ENCODE measurements at places on chromosomes 3 and 15. TPM values are rescaled to one million over a fixed set of nuclear protein-coding genes. Genes with fewer than 3 reads are reported as not detected.

The STAB1 gene
- not detected for total RNA-seq

- H3K4me1 ChIP-seq = peaks cover 4% of the 10 kb centered on the region
- no peak overlapping the region for H3K4me3 ChIP-seq
- DNase-seq = no peak
- H3K36me3 ChIP-seq = no peaks in the 10 kb centered on the region
Measured at GRCh38 chr3:160012108-160012507, 23.5 kb downstream of the IL12A start.

- H3K36me3 ChIP-seq = peaks cover 13% of the 10 kb centered on the region
- H3K27me3 ChIP-seq = no peaks in the 10 kb centered on the region
- H3K27ac ChIP-seq = peak overlapping the region; percentile 94
- no peak for DNase-seq
Measured at GRCh38 chr3:58386626-58387365, 46.8 kb downstream of the PDHB start.

DNA sequence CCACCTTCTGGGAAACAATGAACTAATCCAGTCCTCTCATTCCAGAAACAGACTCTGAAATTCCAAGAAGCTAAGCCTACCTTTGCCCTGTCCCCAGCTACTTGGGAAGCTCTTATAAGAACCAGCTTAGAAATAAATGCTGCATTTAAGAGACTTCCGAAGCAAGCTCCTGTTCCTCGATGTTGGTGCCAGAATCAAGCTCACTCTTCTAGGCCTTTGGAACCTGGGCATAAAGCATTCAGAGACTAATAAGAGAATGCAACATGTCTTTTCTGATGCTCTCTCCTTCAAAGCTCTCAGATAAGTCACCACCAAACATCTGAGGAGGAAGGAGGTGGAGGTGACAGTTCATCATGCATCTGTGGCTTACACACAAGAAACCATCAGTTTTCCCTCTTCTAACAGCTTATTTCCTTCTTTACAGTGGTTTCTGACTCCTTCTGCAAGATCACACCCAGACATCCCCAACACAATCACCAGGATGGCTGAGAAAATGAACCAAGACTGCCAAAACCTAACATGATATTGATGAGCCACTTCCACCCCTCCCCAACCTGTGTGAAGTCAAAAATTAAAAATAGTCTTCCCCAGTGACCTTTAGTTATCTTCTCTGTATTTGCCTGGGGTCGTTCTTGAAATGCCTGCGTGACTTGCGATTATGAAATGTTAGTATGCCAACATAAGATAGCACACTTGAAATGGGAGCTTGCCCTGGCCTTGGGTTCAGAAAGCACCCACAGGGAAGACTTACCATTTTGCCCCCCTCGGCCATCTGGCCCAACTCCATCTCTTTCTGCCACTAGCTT, 11.5 kb downstream of the ARHGEF3 start:
- H3K4me1 ChIP-seq = no peaks in the 10 kb centered on the region
- H3K36me3 ChIP-seq = no peaks in the 10 kb centered on the region
- peaks cover 27% of the 10 kb centered on the region for H3K27me3 ChIP-seq
- no peak overlapping the region for H3K27ac ChIP-seq
- no peak for DNase-seq
- H3K4me3 ChIP-seq = no peak overlapping the region

The GOLGA6L7 gene
- not detected for total RNA-seq

GRCh38 chr15:45701108-45701507, 66.3 kb downstream of the SQOR start:
- peaks cover 10% of the 10 kb centered on the region for H3K4me1 ChIP-seq
- no peak overlapping the region for H3K27ac ChIP-seq
- H3K27me3 ChIP-seq = peaks cover 4% of the 10 kb centered on the region
- no peak overlapping the region for H3K4me3 ChIP-seq
- DNase-seq = no peak

- H3K27me3 ChIP-seq = peaks cover 24% of the 10 kb centered on the region
- no peak for DNase-seq
- H3K27ac ChIP-seq = no peak overlapping the region
- H3K36me3 ChIP-seq = no peaks in the 10 kb centered on the region
- no peaks in the 10 kb centered on the region for H3K4me1 ChIP-seq
Measured at GRCh38 chr3:40181182-40181581, 128.3 kb upstream of the EIF1B start.

The RBP2 gene
- not detected for total RNA-seq

DNA sequence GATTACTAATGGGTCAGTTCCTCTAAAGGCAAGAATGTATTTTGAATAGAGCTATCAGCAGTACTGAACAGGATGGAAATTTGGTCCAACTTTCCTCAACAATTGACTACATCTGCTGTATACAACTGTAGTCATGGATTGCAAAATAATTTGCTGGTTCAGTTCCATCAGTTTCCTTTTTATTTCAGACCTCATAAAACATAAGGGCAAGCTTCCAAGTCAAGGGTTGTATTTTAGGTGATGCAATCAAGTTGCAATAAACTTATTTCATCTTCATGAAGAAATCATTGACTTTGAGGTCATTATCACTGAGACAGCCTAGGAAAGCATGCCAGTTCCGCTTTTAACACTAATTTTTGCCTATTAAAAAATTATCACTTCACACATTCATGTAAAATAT, 90.4 kb upstream of the TSEN2 start:
- no peak overlapping the region for H3K27ac ChIP-seq
- no peak overlapping the region for H3K4me3 ChIP-seq
- no peaks in the 10 kb centered on the region for H3K4me1 ChIP-seq
- H3K36me3 ChIP-seq = no peaks in the 10 kb centered on the region
- H3K27me3 ChIP-seq = peaks cover 35% of the 10 kb centered on the region

DNA sequence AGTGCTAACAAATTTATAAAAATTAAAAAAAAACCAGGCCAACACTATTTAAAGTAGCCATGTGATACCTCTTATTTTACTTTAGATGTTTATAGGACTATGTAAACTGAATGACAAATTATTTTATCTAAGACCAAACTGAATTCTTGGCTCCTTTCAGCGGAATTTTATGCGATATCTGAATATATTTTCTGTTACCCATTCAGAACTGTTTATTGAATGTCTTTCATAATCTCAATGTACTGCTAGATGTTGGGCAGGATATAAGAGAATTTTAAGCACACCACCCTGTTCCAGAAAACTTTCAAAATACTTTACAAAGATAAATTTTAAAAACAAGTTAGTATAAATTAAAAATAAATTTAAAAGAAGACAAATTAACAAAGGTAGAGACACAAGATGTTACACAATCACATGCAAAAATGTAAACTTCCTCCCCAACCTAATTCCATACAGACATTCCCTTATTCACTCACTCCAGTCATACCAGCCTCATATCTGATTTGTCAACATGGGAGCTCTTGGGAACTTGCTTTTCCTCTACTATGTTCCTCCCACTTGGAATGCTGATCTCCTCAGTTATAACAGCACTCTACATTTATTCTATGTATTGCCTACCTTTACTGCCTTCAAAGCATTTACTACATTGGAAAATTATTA, 154.6 kb upstream of the MBNL1 start:
- H3K36me3 ChIP-seq = no peaks in the 10 kb centered on the region
- DNase-seq = no peak
- H3K4me1 ChIP-seq = peaks cover 3% of the 10 kb centered on the region
- H3K27ac ChIP-seq = no peak overlapping the region

DNA sequence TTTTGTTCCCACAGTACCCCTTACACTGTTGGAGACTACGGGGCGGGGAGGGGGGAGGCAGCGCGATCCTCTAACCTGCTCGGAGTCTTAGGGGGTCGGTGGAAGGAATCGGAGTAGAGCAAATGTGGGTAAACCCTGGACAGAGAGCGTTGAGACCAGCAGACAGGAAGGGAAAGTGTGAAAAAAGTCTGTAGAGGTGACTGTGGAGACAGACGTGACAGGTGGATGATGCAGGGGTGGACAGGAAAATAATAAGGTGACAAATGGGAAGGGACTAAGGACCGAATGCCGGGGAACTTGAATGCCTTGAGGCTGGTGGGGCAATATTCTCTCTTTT, 424 bp downstream of the EAF2 start:
- H3K4me1 ChIP-seq = peaks cover 21% of the 10 kb centered on the region
- H3K4me3 ChIP-seq = peak overlapping the region; percentile 89

DNA sequence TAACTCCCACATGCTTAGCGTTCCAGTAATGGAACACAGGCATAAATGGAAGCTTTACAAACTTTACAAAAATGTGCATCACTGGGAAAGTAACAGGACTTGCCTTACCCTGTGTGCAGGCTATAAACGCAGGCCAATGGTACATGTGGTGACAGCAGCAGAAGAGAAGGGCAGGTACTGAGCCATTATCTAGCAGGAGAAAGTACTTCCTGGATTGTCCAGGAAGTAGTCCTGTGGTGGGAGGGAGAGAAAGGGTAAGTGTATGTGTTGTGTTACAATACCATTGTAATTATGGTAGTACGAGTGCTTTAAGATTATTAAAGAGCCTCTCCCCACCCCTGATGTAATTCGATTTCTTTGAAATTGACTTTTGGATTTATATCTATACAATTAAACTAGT, 5.3 kb downstream of the ATP1B3 start:
- H3K4me3 ChIP-seq = no peak overlapping the region
- no peak for DNase-seq
- peaks cover 33% of the 10 kb centered on the region for H3K4me1 ChIP-seq
- no peaks in the 10 kb centered on the region for H3K27me3 ChIP-seq

The CD96 gene
- total RNA-seq = not detected

The TRPC1 gene
- 16.6 TPM for total RNA-seq

- H3K27ac ChIP-seq = no peak overlapping the region
- no peak overlapping the region for H3K4me3 ChIP-seq
- peaks cover 15% of the 10 kb centered on the region for H3K4me1 ChIP-seq
- peaks cover 52% of the 10 kb centered on the region for H3K36me3 ChIP-seq
- DNase-seq = no peak
Measured at GRCh38 chr3:37050282-37050681, 57.0 kb downstream of the MLH1 start.

DNA sequence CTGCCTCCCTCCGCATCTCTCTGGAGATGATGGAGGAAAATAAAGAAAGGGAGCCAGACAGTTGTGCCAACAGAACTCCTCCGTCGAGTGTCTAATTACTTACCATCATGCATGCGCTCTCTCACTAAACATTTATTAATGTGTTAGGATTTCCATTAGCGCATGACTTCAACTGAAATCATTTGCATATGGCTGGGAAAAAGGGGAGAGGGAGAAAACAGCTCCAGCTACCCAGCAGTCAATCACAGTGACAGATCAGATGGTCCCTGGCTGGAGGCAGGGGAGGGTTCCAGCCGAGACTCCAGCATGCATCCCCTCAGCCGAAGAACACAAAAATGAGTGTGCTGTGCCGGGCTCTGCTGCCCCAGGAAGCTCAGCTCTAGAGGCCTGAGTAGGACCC, 6.8 kb upstream of the RHO start:
- no peak for DNase-seq
- H3K4me1 ChIP-seq = peaks cover 12% of the 10 kb centered on the region
- H3K36me3 ChIP-seq = peaks cover 7% of the 10 kb centered on the region
- no peaks in the 10 kb centered on the region for H3K27me3 ChIP-seq
- no peak overlapping the region for H3K27ac ChIP-seq

DNA sequence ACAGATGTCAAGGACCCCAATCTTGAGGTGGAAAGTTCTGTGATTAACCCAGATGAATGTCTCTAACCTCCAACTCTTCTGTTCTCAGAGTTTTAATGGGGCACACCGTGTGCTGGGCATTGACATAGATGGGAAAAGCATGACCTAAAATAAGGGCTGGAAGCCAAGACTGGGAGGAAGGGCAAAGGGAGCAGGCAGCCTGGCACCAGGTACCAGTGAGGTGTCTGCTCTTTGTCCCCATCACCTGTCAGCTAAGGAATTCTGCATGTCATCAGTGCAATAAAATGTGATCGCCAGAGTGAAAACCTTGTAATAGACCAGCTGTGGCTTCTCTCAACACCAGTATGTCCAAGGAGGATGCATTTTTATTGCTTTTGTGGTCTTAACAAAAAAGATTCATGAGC, 143.5 kb upstream of the TPM1 start:
- no peak overlapping the region for H3K27ac ChIP-seq
- DNase-seq = no peak
- H3K4me3 ChIP-seq = no peak overlapping the region
- peaks cover 55% of the 10 kb centered on the region for H3K4me1 ChIP-seq
- H3K36me3 ChIP-seq = no peaks in the 10 kb centered on the region

- H3K27ac ChIP-seq = no peak overlapping the region
- H3K36me3 ChIP-seq = no peaks in the 10 kb centered on the region
- DNase-seq = no peak
- H3K4me1 ChIP-seq = no peaks in the 10 kb centered on the region
- H3K4me3 ChIP-seq = no peak overlapping the region
- H3K27me3 ChIP-seq = no peaks in the 10 kb centered on the region
Measured at GRCh38 chr3:127157171-127157828, 35.6 kb upstream of the PRR23E start.

DNA sequence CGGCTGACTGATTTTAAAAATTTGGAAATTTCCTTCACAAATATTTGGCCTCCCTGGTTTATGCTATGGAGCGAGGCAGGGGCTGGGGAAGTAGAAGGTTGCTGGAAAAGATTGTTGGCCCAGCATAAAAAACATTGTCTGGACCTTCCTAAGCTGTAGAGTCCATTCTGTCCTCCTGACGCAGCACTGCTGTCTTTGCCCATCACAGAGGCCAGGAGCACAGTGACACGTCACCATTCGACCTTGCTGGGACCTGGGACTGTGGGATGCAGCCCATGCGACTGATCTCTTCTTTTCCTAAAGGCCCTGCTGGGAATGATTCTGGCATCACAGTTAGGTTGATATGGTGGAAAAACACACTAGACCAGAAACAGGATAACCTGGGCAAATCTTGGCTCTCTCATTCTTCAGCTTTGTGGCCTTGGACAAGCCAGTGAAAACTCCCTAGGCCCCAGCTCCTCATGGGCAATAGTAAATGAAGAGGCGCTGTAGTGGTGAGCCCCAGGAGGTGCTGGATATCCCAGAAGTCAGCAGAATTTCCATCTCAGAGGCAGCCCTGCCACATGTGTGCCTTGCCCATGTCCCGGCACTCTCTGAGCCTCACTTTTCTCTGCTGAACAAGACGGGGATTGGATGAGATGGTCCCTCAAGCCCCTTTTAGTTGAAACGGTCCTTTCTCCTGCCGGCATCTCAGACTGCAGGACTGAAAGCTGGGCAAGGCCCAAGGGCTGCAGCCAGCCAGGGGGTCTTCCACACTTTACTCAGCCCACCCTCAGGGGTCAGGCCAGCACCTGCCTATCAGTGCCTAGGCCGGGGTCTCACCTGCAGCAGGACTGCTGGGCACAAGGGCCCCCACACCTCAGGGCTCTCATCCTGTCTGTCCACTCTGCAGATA, 69.6 kb downstream of the SENP2 start:
- DNase-seq = peak; percentile 77
- peaks cover 33% of the 10 kb centered on the region for H3K36me3 ChIP-seq
- H3K4me3 ChIP-seq = no peak overlapping the region
- H3K27ac ChIP-seq = peak overlapping the region; percentile 96
- no peaks in the 10 kb centered on the region for H3K27me3 ChIP-seq
- peaks cover 54% of the 10 kb centered on the region for H3K4me1 ChIP-seq

The CCR1 gene
- total RNA-seq = not detected

- no peak overlapping the region for H3K4me3 ChIP-seq
- H3K4me1 ChIP-seq = no peaks in the 10 kb centered on the region
- no peak overlapping the region for H3K27ac ChIP-seq
- no peaks in the 10 kb centered on the region for H3K36me3 ChIP-seq
Measured at GRCh38 chr15:100261302-100262240, 80.2 kb downstream of the ADAMTS17 start.
